NCI-H1436 treated with DMSO at 0.1 percent for 48 hours (cell line): ENCODE measurements at places on chromosomes 4 and X.

GRCh38 chrX:110322603-110323002, 4.7 kb upstream of the AMMECR1 start:
- peak; percentile 44 for DNase-seq

GRCh38 chrX:45385757-45386156, 185.1 kb upstream of the DIPK2B start:
- no peak for DNase-seq

GRCh38 chr4:52251864-52252263, 200.8 kb downstream of the SPATA18 start:
- DNase-seq, result no peak

DNA sequence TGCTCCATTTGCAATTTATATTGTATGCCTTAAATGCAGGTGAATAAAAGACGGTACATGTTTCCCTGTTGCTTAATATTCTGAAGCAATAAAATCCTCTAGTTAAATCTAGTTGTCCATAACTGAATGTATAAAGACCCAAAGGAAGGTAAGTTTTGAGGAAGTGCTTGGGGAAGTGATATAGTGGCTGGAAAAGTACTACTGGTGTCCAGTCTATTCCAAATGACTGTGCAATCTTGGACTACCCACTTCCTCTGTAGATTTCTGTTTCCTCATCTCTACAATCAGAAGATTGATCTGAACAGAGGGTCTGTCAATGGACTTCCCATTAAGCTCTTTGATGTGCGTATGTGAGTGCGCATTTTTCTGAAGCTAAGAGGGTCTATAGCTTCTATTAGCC, 17.0 kb downstream of the SNCA start:
- DNase-seq, result no peak

DNA sequence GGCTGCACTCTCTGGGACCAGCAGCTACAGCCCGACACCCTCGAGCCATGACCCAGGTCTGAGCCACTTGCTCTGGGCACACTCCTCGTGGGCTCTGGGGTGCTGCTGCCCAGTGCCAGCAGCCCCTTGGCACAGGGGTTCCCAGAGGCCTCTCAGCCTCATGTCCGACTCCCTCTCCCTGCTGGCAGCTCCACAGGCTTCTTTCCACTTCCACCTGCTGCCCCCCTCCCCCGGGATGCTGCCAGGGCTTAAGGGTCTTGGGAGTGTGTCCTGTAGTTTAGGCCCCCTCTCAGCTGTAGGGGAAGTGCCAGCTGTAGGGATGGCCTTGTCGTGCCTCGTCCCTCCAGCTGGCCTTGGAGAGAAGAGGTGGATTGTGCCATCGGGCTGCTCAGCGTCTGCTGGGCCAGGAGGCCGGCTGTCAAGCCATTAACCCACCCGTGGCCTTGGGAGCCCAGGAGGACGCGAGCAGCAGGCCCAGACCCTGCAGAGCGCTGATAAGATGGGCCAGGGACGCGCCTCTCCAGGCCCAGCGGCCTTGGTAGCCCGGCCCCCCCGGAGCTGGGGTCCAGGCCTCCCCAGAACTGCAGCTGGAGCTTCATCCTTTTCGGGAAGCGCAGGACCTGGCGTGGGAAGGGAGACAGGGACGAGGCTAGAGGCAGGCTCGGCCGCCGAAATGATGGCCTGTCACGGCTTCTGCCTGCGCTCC, 1.0 kb upstream of the USP27X start:
- no peak for DNase-seq

- no peak for DNase-seq
These were observed 29.1 kb downstream of the CENPE start for GRCh38 chr4:103168993-103169392.

GRCh38 chrX:149469406-149469805, 35.7 kb downstream of the IDS start:
- no peak for DNase-seq

GRCh38 chrX:16075087-16075486, 48.3 kb upstream of the GRPR start:
- no peak for DNase-seq

GRCh38 chr4:113845138-113845537, 83.6 kb upstream of the CAMK2D start:
- DNase-seq, result no peak
